ENCODE measurements at places on chromosomes 16 and 17.
A peak's percentile ranks its signal among the peaks of the same experiment; 100 is the strongest.

- DNase-seq = no peak
Observed at GRCh38 chr17:81948635-81949378, 1.8 kb upstream of the MYADML2 start.

DNA sequence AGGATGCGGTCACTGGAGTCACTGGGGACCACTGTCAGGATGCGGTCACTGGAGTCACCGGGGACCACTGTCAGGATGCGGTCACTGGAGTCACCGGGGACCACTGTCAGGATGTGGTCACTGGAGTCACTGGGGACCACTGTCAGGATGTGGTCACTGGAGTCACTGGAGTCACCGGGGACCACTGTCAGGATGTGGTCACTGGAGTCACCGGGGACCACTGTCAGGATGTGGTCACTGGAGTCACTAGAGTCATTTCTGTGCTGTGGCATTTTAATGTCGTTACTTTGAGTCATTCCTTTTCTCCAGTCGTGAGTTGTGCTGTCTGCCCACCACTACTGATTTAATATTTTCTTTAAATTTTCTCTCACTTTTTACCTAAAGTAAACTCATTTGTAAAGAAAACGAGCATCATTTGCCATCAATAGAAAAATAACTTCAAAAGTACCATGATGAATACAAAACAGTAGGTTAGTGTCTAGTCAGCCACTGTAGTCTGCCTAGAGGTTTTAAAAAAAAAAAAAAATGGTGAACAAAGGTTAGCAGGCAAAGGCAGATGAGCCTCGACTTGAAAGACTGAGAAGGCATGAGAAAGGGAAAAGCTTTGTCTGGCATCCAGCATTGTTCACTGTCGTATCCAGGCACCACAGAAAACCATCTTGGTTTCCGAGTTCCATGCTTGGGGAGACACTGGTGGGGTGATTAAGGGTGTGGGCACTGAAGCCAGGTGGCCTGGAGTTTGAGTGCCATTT, 346.6 kb downstream of the SNX29 start:
- no peak for DNase-seq

- no peak for DNase-seq
Observed at GRCh38 chr17:43641416-43641815, 20.3 kb downstream of the MEOX1 start.

DNA sequence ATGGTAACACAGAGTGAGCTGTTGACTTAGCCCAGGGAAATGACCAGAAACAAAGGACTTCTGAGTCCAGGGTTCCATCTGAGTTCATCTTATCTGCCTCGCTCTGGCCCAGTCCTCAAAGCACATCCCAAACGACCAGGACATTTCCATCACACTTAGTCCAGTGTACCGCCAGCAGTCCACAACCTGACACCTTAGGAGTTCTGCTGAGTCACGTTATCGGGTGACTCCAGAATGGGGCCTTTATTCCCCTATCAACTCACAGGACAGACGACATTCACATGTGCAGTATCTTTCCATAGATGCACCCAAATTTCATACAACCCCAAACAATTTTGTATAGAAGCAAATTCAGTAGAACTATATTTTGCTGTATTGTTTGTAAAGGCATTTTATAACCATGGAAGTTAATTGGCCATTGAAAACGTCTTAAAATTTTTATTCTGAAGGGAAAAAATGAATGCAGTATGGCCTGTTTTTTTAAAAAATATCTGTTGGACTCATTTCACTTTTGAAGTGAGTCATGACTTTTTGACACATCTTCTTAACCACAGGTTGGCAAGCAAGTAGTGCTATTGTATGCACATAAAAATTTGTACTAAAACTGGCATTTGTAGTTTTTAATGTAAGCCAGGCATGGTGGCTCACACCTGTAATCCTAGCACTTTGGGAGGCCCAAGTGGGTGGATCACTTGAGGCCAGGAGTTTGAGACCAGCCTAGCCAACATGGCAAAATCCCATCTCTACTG, 46.3 kb downstream of the ZNF18 start:
- DNase-seq = no peak

DNA sequence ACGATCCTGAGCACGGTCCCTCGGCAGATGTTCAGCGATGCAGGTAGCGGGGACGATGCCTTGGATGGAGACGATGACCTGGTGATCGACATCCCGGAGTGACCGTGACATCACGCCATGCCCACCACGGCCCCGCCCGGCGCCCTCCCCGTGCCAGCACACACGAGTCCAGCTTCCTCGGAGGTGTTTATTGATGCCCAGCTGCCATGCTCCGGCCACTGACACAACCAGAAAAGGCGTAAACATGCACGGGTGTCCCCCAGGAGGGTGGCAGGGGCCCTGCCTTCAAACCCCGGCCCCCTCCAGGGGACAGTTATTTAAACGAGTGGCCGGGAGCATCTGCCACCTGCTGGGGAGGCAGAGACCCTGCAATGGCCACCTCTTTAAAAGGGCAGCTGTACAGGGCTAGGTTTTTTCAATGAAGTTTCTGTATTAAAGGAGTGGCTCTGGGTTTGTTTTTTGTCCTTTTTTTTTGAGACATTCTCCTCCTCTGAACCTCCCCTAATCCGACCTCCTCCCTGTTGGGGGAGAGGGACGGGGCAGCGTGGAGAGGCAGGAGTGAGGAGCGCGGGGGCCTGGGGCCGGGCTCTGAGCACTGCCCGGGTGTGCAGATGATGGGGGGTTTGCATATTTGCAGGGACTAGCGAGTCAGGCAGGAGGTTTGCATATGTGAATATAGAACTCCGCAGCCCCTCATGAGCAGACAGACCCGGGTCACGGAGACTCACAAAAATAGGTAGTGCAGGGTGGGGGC, 5.3 kb downstream of the DOC2A start:
- peak; percentile 32 for DNase-seq

DNA sequence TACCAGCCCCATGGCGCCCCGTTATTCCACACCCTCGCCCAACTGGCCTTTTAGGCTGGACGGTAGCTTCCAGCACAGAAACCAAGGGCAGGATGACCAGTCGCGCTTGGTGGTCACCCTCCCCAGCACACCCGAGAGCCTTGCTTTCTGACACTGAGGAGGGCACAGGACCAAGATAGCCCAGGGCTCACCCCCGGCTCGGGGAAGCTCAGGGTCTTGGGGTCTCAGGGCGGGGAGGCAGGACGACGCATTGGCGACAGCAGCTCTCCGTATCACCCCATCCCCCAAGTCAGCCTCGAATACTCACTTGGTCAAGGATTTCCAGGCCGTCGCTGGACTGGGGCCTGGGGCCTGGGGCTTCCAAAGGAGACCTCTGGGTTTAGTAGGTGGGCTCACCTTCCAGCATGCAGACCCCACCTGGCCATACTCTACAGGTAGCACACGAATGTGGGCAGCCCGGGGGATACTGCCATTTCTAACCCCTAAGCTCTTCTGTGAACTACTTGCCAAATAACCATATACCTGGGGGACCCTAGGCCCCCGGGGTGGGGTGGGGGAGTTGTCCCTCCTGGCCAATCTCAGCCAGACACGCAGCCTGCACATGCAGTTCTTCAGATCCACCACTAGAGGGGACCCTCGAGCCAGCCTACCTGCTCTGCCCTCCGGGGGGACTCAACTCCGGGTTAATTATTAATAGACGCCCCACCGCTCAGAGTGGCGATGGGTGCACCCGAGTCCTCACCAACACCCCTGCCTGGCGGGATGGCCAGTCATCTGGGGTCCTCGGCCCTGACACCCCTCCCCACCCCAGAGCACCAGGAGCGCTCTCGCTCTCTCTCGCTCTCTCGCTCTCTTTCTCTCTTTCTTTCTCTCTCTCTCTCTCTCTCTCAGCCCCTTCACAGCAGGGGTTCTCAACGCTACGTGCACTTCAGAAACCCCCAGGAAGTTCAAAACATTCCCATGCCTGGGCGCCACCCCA, 30.0 kb downstream of the TBC1D16 start:
- peak; percentile 82 for DNase-seq

DNA sequence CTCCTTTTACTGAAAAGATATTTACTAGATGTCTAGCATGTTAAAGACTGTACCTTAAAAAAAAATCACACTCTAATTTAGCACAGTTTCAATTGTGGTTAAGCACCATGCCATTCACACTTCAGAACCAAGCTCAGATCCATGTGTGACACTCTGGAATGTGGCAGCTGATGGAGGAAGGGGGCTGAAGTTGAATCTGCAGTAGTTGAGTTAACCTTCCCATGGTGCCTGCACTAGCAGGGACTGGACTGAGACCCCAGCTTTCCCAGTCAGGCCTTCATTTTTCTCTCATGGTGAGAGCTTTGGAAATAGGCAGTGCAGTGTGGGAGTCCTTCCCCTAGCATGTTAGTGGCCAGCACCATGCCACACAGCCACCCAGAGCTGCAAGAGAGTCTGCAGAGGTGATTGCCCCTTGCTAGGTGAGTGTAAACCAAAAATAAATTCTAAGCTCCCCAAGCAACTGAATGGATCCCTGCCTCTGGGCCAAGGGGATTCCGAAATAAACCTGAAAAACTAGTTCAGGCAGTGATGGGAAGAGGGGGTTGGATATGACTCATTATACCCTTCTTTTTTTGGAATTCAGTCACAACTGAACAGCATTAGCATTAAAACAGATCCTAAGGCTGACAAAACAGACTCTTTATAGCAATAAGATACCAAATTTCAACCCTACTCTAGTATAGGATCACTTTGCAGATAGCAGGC, 208.5 kb downstream of the WWOX start:
- DNase-seq = no peak

GRCh38 chr17:73533127-73533526, 111.1 kb downstream of the SDK2 start:
- DNase-seq = peak; percentile 87

DNA sequence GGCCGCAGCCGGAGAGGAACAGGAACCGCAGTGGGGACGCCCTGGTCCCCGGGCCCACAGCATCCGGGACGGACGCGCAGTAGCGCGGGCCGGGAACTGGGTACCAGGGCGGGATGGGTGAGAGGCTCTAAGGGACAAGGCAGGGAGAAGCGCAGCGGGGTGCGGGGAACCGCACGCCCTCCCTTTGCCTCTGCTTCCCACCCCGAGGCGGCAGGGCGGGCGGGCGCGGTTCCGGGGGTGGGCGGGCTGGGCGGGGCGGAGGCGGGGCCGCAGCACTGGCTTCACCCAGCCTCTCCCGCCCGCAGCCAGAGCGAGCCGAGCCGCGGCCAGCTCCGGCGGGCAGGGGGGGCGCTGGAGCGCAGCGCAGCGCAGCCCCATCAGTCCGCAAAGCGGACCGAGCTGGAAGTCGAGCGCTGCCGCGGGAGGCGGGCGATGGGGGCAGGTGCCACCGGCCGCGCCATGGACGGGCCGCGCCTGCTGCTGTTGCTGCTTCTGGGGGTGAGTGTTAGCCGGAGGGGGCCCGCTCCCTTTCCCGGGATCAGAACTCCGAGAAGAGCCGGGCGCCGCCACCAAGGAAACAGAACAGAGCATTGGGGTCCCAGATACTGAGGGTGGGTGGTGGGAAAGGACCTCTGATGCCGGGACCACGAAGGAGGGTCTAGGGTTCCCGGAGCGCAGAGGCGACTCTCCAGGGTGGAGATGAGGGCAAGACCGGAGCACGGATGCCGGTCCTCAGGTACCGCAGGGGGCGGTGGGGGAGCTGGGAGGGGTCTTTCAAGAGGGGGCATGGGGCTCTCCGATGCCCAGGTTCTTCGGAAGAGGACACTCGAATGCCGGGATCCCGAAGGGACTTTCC, at the start of gene NGFR:
NGFR (plus strand) TSS at position 308 of the 856 bp plus-strand sequence; CDS start at position 433, 125 bp downstream.
- peak; percentile 86 for DNase-seq

- peak; percentile 26 for DNase-seq
Observed at GRCh38 chr17:44636562-44636961, 19.7 kb upstream of the MEIOC start.

- DNase-seq = no peak
Observed at GRCh38 chr17:71505200-71505599, 615.6 kb upstream of the SOX9 start.

DNA sequence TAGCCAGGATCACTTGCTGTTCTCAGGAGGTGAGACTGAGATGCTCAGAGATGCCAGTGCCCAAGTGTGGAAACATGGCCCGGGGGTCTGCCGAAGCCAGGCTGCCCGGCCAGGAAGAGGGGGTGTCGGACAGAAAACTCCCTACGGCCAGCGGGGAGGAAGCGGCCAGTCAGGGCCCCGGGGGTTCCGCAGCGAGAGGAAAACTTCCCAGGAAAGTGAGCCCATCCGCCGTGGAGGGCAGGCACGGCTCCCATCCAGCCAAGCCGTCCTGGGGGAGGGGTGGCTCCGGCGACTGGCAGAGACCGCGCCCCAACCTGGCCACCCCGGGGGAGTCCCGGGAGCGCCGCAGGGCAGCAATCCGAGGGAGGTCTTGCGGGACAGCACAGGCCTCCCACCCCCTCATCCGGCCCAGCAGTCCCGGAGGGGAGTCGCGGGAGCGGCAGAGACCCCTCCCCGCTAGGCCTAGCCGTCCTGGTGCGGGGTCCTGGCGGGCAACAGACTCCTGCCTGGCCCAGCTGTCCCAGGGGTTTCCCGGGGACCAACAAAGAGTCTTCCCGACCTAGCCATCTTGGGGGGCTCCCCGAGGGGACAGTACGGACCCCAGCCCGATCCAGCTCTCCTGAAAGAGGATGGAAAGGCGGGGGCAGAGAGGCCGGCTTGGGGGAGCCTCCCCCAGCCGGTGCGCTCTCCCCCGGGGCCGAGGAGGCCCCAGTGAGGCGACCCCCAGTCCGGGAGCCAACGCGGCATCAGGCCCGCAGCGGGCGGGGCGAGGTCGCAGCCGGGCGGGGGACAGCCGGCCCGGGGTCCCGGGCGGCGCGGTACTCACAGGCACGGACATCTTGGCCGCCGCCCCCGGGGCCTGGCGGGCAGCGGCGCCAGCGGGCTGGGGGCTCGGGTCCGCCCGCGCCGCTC, 13.8 kb upstream of the BCAR1 start:
- no peak for DNase-seq

DNA sequence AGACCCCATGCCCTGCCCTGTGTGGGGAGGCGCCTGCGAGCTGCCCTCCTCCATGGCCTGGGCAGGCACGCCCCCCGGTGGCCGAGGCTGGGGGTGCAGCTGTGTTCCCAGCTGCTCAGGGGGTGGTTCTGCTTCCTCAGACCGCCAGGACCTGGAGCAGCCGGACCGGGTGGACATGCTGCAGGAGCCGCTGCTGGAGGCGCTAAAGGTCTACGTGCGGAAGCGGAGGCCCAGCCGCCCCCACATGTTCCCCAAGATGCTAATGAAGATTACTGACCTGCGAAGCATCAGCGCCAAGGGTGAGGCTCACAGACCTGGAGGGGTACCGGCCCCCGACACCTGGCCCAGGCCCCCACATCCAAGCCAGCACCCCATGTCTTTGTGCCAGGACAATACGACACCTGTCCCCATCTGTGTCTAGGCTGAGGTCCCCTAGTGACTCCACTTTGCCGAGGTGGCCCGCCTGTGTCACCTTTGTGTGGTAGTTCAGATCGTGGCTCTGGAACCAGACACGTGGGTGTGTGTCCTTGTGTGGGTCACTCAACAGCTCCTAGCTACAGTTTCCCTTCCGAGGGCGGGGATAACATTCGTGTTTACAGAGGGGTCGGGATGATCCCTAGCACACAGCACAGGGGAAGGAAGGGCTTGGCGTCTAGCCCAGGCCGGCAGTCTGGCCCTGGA, 9.3 kb downstream of the GJD3 start:
- peak; percentile 67 for DNase-seq

DNA sequence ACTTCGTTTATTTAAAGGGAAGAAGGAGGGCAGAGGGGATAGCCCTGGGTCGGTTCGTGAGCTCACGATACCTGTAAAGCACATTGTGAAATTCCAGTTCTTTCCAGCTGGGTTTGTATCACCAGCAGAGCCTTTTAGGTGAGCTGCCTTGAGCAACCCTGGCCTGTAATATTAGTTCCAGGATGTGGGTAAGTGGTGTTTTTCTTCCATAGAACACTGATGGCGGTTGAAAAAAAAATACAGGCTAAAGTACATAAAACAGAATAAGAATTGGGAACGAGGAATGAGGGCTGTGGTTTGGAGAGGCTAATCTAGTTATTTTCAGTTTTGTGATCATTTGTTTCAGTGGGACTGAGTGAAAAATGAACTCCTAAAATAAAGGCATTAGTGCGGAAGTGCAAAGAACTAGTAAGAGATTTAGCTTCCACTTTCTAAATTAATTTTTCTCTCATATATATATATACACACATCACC, 20.6 kb downstream of the HS3ST3B1 start:
- DNase-seq = no peak

All from cerebellum (tissue), 4 donors.